Karpas-422 (cell line): ENCODE measurements at places on chromosomes 13 and 19. TPM values are rescaled to one million over a fixed set of nuclear protein-coding genes. Genes with fewer than 3 reads are reported as not detected.

The KLK12 gene
- not detected in 2 replicates for total RNA-seq

DNA sequence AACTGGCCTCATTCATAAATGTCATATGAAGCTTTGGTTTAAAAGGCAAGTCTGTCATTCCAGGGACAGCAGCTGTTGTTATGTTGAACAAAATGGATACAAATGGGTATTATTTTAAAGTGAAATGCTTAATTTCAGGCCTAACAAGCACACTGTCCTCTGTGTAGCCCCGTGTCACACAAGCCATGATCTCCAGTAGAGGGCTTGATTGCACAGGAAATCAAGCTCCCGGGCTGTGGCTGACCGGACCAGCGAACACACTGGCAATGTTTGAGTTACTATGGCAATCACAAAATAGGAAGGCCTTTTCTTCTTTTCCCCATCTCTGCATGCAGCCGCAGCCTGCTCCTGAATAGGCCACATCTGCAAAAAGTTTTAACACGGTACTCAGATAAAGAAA is 64.0 kb upstream of the GSX1 start:
- no peaks in the 10 kb centered on the region for H3K36me3 ChIP-seq
- H3K4me3 ChIP-seq: no peak overlapping the region
- H3K27ac ChIP-seq: no peak overlapping the region
- no peak for DNase-seq

- no peaks in the 10 kb centered on the region for H3K27me3 ChIP-seq
- no peaks in the 10 kb centered on the region for H3K4me1 ChIP-seq
- no peak overlapping the region for H3K27ac ChIP-seq
- H3K4me3 ChIP-seq: no peak overlapping the region
- no peak for DNase-seq
Observed at GRCh38 chr13:65633806-65634205, 1596.3 kb downstream of the PCDH9 start.

The LILRB4 gene
- total RNA-seq: not detected in 2 replicates
